ENCODE measurements at places on chromosomes 12 and 14.

GRCh38 chr12:53728206-53728605 is 954 bp upstream of the CALCOCO1 start:
- H3K36me3 ChIP-seq = peaks cover 6% of the 10 kb centered on the region
- DNase-seq = no peak
- peak overlapping the region; percentile 94 for H3K4me3 ChIP-seq
- H3K27me3 ChIP-seq = peaks cover 17% of the 10 kb centered on the region

DNA sequence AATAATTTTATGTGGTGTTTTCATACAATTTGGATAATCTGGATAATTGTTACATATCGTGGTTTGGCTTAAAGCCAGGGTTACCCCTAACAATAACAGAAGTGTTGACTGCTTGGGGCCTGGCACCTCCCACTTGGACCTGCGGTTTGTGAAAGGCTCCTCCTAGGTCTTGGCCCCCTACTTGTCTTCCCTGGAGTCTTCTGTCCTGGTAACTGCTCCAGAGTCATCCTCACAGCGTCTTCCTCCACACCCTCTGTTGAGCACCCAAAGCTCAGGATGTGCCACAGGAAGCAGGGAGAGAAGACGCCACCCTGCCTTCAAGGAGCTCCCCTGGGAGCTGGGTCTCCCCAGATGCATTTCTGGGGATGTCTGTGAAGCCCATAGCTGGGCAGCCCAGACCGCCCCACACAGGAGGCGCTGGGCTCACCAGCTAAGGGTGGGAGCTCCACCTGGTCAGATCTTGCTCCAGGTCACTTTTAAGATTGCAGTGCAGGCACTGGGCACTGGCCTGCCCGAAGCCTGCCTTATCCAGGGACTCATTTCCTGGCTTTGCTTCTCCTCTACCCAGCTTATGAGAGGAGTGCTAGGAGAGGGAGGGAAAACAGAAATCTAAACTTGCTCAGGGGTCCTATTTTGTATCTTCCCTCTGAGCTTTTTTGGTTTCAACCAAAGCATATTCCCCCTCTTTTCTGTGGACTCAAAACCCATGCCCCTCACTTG is 98.2 kb downstream of the ZFP36L1 start:
- no peak overlapping the region for H3K27ac ChIP-seq
- peaks cover 12% of the 10 kb centered on the region for H3K4me1 ChIP-seq
- H3K27me3 ChIP-seq = no peaks in the 10 kb centered on the region
- no peak overlapping the region for H3K4me3 ChIP-seq
- no peaks in the 10 kb centered on the region for H3K36me3 ChIP-seq
- no peak for DNase-seq

GRCh38 chr14:97572583-97573458 is 775.6 kb downstream of the VRK1 start:
- H3K36me3 ChIP-seq = peaks cover 1% of the 10 kb centered on the region
- no peaks in the 10 kb centered on the region for H3K4me1 ChIP-seq
- no peak for DNase-seq
- no peaks in the 10 kb centered on the region for H3K27me3 ChIP-seq
- no peak overlapping the region for H3K4me3 ChIP-seq

DNA sequence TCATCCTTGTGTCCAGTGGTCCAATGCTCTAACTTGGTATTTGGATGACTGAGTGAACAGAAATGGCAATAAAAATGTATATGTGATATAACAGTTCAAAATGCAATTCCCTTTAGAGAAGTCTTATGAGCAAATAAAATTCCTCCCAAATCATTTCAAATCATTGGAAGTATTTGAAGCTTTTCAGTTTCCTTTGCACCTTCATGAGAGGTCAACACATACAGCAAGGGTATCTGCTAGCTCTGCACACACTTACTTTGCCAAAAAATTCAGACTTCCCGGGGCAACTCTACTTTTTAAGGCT is 423.7 kb downstream of the ATP23 start:
- H3K36me3 ChIP-seq = no peaks in the 10 kb centered on the region
- no peaks in the 10 kb centered on the region for H3K4me1 ChIP-seq
- DNase-seq = no peak
- no peak overlapping the region for H3K27ac ChIP-seq

DNA sequence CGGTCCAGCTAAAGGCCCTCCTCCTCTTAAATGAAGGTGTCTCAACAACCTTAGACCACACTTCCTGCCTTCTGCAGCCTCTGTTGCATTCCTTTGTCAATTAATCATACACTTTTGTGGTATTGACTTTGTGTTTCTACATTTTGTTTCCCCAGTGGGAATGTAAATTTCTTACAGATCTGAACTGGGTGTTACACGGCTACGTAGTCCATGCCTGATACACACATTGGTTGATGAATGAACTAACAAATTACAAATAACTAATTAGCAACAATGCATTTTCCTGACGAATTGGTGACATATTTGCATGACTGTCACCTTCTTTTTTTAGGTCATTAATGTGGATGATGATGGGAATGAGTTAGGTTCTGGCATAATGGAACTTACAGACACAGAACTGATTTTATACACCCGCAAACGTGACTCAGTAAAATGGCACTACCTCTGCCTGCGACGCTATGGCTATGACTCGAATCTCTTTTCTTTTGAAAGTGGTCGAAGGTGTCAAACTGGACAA is 15.2 kb upstream of the CCT2 start:
- peaks cover 10% of the 10 kb centered on the region for H3K4me1 ChIP-seq
- DNase-seq = no peak
- no peaks in the 10 kb centered on the region for H3K27me3 ChIP-seq
- H3K36me3 ChIP-seq = peaks cover 33% of the 10 kb centered on the region

DNA sequence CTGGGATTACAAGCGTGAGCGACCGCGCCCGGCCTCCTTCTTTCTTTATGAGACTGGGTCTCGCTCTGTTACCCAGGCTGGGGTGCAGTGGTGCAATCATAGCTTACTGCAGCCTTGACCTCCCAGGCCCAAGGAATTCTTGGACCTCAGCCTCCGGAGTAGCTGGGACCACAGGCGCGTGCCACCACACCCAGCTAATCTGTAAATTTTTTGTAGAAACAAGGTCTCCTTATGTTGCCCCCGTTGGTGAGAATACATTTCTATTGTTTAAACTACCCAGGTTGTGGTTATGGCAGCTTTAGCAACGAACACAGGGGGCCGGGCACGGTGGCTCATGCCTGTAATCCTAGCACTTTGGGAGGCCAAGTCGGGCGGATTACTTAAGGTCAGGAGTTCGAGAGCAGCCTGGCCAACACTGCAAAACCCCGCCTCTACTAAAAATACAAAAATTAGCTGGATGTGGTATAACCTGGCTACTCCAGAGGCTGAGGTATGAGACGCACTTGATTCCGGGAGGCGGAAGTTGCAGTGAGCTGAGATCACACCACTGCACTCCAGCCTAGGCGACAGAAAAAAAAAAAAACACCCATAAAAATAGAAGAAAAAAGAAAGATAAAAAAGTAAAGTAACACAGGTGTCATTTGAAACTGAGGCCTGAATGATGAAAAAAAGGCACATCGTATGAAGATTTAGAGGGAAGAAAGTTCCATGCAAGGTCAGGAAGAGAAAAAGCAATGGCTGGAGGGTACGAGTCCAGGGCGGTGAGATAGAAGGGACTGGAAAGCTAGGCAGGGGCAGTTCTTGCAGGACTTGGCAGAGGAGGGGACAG is 977 bp upstream of the TMEM120B start:
- no peak for DNase-seq
- H3K4me3 ChIP-seq = peak overlapping the region; percentile 91
- peaks cover 10% of the 10 kb centered on the region for H3K4me1 ChIP-seq
- H3K36me3 ChIP-seq = no peaks in the 10 kb centered on the region
- H3K27ac ChIP-seq = peak overlapping the region; percentile 93
- H3K27me3 ChIP-seq = no peaks in the 10 kb centered on the region

DNA sequence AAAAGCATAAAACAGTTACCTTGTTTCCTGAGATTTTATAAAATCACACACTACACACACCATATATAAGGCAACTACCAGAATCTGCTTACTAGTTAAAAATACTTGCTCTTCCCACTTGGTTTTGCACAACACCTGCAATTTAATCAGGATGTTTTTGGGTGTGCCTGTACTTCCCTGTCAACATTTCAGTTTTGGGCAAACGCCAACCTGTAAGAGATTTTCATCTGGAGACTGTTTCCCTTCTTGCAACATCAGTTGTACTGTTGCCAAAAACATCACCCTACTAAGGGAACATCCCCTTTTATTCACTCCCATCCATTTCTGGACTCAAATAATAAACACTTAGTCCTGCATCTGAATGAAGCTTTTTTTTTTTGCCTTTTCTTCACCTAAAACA is 172.3 kb downstream of the DUSP6 start:
- H3K36me3 ChIP-seq = peaks cover 21% of the 10 kb centered on the region
- H3K27ac ChIP-seq = peak overlapping the region; percentile 85
- no peaks in the 10 kb centered on the region for H3K27me3 ChIP-seq
- H3K4me1 ChIP-seq = peaks cover 73% of the 10 kb centered on the region
- H3K4me3 ChIP-seq = peak overlapping the region; percentile 56

GRCh38 chr14:50533241-50533705 is 904 bp upstream of the MAP4K5 start:
- peaks cover 10% of the 10 kb centered on the region for H3K36me3 ChIP-seq
- peaks cover 24% of the 10 kb centered on the region for H3K27me3 ChIP-seq
- H3K4me3 ChIP-seq = peak overlapping the region; percentile 85
- H3K27ac ChIP-seq = peak overlapping the region; percentile 22
- no peak for DNase-seq
- peaks cover 31% of the 10 kb centered on the region for H3K4me1 ChIP-seq

- no peak overlapping the region for H3K4me3 ChIP-seq
- peaks cover 64% of the 10 kb centered on the region for H3K4me1 ChIP-seq
- no peaks in the 10 kb centered on the region for H3K27me3 ChIP-seq
- peak overlapping the region; percentile 67 for H3K27ac ChIP-seq
- H3K36me3 ChIP-seq = peaks cover 66% of the 10 kb centered on the region
- no peak for DNase-seq
Observed at GRCh38 chr14:91326514-91327249, 82.2 kb upstream of the GPR68 start.

- peak; percentile 75 for DNase-seq
- H3K4me3 ChIP-seq = peak overlapping the region; percentile 56
- H3K36me3 ChIP-seq = peaks cover 11% of the 10 kb centered on the region
- H3K27me3 ChIP-seq = no peaks in the 10 kb centered on the region
- peak overlapping the region; percentile 69 for H3K27ac ChIP-seq
Observed at GRCh38 chr14:73771848-73772638, 57.9 kb upstream of the PNMA1 start.

- H3K4me1 ChIP-seq = peaks cover 10% of the 10 kb centered on the region
- no peak overlapping the region for H3K4me3 ChIP-seq
- no peak overlapping the region for H3K27ac ChIP-seq
- DNase-seq = no peak
Observed at GRCh38 chr12:52259657-52260243, 14.7 kb upstream of the KRT86 start.

DNA sequence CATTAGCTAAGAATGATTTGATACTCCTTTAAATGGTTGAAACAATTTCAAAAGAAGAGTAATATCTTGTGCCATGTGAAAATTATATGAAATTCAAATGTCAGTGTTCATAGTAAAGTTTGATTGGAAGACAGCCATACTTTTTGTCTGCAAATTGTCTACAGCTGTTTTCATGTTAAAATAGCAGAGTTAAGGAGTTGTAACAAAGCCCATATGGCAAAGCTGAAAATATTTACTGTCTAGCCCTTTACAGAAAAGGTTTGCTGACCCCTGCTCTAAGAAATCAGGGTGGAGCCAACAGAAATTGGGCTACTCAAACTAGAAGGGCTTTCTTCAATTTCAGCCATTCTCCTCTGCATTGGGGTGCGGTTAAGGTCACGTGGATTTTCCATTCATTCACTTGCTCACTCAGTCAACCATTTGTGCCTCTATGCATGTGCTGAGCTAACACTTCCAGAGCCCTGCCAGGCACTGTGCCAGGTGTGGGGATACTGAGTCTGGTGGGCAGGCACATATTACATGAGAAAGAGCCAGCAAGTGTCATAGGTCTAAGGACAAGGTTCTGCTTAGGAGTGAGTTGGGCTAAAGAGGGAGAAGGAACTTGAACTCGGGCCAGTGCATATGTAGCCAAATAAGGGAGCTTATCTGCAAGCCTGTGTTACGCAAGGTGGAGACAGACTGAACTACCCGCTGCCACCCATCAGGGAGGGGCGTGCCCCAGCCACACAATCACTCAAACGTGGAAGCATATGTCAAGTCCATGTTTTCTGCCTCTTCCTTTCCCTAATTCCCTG is 139.8 kb upstream of the NOS1 start:
- no peaks in the 10 kb centered on the region for H3K27me3 ChIP-seq
- DNase-seq = no peak
- no peak overlapping the region for H3K4me3 ChIP-seq
- H3K4me1 ChIP-seq = no peaks in the 10 kb centered on the region
- no peak overlapping the region for H3K27ac ChIP-seq

- H3K4me1 ChIP-seq = no peaks in the 10 kb centered on the region
- H3K36me3 ChIP-seq = no peaks in the 10 kb centered on the region
- H3K4me3 ChIP-seq = no peak overlapping the region
- no peaks in the 10 kb centered on the region for H3K27me3 ChIP-seq
Observed at GRCh38 chr14:38910092-38910491, 192.9 kb downstream of the SEC23A start.

DNA sequence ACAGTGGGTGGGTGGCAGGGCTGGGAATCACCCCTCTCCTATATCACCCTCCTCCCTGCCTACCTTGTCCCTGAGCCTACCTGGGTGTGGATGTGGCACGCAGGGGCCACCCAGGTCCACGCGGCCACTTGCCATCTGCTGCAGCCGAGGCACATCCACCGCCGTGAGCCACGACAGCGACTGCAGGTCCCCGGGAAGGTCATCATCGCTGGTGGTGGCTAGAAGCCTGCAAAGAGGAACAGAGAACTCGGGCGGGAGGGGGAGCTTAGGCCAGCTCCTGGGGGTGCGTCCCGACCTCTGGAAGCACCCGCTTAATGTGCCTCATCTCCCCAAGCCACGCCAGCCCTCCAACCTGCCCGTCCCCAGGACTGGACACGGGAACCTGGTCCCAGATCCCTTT is 19.0 kb downstream of the FOXN4 start:
- no peaks in the 10 kb centered on the region for H3K4me1 ChIP-seq
- no peak for DNase-seq
- no peaks in the 10 kb centered on the region for H3K36me3 ChIP-seq
- peaks cover 13% of the 10 kb centered on the region for H3K27me3 ChIP-seq

DNA sequence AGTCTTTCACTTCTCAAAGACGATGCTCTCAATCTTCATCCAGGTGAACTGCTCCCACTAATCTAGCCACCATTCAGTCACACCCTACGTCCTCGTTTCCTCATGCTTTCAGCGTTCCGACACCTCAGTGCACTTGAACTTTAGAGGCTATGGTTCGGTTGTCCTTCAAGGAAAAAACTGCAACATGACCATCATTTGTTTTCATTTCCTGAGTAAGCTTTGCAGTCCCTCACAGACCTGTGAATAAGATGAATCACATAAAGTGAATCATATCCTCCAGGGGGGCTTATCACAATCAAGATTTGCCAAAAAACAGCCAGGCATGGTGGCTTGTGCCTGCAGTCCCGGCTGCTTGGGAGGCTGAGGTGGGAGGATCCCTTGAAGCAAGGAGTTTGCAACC is 80.2 kb downstream of the TMCC3 start:
- DNase-seq = no peak
- H3K4me1 ChIP-seq = no peaks in the 10 kb centered on the region
- no peak overlapping the region for H3K27ac ChIP-seq
- no peaks in the 10 kb centered on the region for H3K36me3 ChIP-seq

GRCh38 chr12:109421355-109422087 is 55.6 kb downstream of the KCTD10 start:
- no peak overlapping the region for H3K4me3 ChIP-seq
- DNase-seq = no peak
- H3K27me3 ChIP-seq = no peaks in the 10 kb centered on the region
